Mesenteric fat pad (tissue), 1 donor: ENCODE measurements at places on chromosomes 6 and 20. TPM values are rescaled to one million over a fixed set of nuclear protein-coding genes. Genes with fewer than 3 reads are reported as not detected.
A peak's percentile ranks its signal among the peaks of the same experiment; 100 is the strongest.

DNA sequence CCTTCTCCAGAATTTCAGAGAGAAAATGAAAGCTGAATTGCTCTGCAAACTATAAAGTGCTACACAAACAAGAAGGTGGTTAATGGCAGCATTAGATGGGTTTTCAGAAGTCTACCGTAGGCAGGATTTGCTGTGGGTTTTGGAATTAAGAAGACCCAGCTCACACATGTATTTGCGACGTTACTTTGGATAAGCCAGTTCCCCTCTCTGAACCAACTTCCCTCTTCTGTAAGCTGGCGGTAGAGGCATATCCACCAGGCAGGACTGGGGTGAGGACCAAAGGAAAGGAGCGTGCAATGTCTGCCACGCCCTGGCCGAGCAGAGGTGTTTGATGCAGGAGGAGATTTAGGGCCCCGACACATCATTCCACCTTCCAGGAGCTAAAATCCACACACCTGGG, 6.9 kb downstream of the RSPO4 start:
- DNase-seq = no peak

DNA sequence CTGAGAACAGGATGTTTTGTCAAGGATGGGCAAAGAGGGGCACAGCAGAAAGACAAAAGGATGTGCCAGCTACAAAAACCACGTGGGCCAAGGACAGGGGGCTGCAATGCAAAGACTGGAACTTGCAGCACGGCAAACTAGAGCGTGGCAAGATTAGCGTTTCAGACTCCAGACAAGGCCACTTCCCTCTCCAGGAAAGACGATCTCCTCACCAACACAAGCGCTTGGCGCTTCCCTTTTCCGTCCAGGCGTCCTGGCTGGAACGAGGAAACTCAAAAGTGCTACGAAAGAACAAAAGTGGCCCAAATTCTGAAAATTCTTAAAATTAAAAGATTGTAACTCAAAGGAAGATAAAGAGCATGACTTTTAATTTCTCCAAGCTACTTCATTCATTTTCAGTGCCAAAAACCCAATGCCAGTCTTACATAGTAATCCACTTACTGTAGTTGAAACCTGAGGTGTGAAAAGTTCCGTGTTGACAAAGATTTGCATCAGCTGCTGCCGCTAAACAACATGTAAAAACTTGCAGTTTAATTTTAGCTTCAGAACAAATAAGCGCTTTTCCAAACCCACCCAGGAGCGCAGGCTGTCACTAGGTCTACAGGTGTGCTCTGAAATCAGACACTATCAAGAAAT, 207.1 kb upstream of the RREB1 start:
- peak; percentile 81 for DNase-seq

DNA sequence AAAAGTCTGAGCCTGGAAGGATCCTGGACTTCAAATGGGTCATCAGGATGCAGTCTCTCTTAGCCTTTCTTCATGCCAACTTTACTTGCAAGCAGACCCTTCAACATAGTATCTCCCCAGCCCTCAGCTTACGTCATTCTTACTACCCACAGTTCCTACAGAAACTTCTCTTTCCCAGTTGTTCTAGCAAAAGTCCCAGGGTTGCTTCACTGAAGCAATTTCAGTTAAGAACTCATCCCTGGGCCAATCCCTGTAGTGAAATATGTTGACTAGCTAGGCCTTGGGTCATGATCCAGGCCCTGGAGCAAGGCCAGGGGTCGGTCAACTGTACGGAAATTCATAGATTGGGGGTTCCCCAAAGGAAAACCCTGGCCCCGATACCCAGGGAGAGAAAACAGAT, 8.6 kb upstream of the FAM83D start:
- no peak for DNase-seq

GRCh38 chr6:36912030-36912454, 26.3 kb downstream of the C6orf89 start:
- DNase-seq = no peak

The HFE gene
- total RNA-seq = 13.5 TPM

GRCh38 chr20:49913399-49914047, 1.8 kb downstream of the SPATA2 start:
- DNase-seq = no peak
